ENCODE measurements at places on chromosomes 6 and 20.

GRCh38 chr6:109261811-109262210, 120.5 kb downstream of the CD164 start:
- DNase-seq: no peak

GRCh38 chr6:117595099-117595923, 7.0 kb downstream of the GOPC start:
- no peak for DNase-seq

DNA sequence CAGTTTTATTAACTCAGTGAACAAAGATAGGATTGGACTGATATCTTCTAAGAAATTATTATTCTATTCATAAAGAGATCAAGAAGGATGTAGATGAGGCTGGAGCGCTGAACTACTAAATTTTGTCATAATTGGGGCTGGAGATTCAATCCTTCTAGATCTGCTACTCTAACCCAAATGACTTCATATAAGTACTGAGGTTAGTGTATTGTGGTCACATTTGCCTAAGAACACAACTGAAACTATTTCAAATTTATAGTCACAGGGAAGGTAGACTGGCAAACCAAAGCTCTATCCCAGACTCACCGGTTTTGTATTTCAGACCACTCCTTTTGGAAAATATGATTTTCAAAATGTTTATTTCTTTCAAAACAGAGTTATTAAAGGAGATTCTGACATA, 96.7 kb downstream of the BMP5 start:
- no peak for DNase-seq

- DNase-seq: no peak
Measured at GRCh38 chr6:1016329-1017302, 295.3 kb upstream of the FOXQ1 start.

- no peak for DNase-seq
Measured at GRCh38 chr6:98486057-98486456, 348.3 kb upstream of the POU3F2 start.

DNA sequence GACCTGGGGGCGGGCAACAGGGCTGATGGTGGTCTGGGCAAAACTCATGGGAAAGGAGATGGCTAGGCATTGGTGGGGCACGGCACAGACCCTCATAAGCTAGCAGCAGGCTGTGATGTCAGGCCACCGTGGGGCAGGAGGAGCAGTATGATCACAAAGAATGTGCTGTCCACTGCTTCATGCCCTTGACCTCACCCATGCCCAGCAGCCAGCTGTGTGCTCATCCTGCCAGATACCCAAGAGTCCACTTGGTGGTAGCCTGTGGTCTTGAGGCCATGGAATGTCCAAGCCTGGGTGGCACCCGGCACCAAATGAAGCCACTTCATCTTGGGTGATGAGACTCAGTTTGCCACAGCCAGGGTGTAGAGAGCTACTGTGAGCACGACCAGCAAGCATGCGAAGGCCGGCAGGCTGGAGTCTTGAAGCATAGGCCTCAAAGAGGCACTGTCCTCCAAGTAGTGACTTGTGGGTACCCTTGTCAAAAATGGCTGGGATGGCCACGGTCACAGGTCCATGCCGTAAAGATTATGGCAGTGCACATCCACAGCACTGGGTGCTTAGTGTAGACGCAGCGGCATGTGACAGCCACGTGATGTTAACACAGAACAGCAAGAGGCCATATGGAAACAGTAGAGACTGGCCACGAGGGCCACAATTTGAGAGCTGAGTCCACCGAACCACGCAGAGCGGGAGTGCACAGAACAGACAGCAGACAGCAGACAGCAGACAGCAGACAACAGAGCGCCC, 19.0 kb downstream of the PLAGL2 start:
- no peak for DNase-seq

DNA sequence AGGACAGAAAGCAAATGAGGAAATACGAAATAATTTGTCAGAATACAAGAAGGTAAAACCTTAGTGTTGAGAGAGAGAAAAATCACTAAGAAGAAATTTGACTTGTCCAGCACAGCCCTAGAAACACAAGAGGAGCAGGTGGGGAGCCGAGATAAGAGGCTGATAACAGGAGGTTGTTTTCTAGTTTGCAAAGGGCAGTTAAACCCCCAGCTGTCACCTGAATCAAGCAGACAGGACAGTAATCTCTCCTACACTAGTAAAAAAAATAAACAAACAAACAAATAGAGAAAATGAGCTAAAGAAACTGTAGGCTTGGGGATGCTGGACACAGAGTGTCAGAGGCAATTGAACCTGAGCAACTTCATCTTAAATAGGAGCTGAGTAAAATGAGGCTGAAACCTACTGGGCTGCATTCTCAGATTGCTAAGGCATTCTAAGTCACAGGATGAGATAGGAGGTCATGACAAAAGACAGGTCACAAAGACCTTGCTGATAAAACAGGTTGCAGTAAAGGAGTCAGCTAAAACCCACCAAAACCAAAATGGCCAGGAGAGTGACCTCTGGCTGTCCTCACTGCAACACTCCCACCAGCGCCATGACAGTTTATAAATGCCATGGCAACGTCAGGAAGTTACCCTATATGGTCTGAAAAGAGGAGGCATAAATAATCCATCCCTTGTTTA, 40.4 kb downstream of the FAM184A start:
- DNase-seq: no peak

DNA sequence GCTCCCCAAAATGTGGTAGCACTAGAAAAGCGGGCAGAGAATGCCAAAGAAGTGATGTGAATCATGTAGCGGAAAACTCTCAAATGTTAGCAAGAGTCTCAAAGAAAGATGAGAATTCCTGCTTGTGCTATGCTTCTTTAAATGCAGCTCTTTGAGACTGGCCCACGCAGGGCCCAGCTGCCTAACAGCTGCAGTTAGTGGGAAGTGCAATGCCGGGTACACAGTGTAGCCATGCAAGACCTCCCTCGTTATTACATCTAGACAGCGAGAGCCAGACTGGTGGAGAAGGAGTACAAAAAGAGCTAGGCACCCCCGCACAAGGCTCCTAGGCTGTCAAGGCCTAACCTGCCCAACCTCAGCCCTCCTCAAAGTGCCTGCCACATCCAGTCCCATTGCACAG, 201.7 kb upstream of the PRDM1 start:
- DNase-seq: no peak

DNA sequence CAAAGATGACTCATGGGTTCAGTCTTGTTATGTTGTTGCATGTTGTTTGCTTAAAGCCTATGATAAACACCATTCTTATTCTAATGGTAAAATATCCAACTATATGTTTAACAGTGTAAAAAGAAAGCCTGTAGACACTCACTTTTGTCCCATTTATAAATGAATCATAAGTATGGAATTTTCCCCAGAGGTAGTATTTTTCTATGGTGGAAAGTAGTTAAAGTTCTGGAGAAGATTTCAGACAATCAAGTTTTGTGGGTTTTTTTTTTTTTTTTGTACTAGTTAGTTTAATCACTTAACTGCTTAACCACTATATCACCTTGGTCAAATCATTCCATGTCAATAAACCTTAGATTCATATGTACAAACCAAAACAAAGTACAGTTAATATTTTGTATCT, 35.8 kb downstream of the PTCHD4 start:
- DNase-seq: no peak

GRCh38 chr6:30542915-30543314, 13.4 kb downstream of the GNL1 start:
- DNase-seq: no peak

GRCh38 chr20:6975311-6975710, 207.8 kb downstream of the BMP2 start:
- DNase-seq: no peak

- no peak for DNase-seq
Measured at GRCh38 chr6:34511915-34512737, 44.0 kb downstream of the SPDEF start.

DNA sequence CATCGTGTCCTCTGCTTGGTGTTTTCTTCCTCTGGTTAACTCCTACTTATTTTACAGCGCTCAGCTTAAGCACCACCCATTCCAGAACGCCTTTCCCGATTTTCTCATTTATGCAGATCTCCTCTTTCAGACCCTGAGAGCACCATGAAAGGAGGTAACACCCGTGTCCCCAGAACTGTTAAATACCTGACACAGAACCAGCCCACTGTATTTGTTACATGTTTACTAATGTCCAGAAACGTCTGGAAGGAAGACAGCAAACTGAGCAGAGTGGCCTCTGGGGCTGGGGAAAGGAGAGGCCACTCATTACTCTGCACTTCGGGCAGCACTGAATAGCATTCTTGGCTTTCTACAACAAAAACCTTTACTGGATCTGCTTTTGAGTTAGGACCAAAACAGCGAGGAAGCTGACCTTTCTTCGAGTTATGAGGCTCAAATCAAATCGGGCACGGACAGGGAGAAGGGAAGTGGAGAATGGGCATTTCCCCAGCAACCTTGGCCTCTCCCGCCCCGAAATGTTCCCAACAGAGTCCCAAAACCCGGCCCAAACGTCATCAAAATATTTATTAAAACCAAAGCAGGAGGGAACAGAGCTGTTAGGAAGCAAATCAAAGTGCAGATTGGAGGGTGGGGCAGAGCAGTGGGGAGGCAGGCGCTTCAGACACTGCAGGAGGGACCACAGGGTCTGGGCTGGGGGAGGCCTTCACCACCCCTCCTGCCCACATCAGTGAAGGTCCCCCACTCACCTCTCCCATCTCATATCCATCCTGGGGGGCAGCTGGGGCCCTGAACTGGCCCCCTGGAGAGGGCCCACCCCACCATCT, 1.1 kb upstream of the NECAB3 start:
- DNase-seq: no peak

- DNase-seq: no peak
Measured at GRCh38 chr6:34236131-34236442, 586 bp upstream of the HMGA1 start.

GRCh38 chr20:57473246-57474048, 51.5 kb downstream of the CTCFL start:
- DNase-seq: peak; percentile 40

DNA sequence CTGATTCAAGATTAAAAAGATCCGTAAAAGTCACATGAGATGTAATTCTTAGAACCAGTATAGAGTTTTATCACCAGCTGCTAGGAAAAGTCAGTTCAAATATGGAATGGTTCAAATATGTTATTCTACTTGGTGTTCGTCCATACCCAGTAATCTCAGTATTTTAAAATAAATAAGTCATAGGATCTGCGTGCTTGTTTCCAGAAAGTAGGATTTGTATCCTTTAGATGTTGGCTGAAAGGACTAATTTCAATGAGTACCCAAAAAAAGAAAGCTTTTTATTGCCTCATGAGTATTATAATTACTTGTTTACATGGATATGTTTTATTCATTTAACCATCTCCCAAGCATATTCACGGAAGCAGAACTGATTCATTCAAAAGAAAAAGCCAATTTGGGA, 12.2 kb downstream of the TPD52L1 start:
- DNase-seq: no peak

GRCh38 chr20:62900692-62901584, 25.4 kb downstream of the DIDO1 start:
- no peak for DNase-seq

- no peak for DNase-seq
Measured at GRCh38 chr6:34147906-34148630, 2.2 kb upstream of the GRM4 start.

DNA sequence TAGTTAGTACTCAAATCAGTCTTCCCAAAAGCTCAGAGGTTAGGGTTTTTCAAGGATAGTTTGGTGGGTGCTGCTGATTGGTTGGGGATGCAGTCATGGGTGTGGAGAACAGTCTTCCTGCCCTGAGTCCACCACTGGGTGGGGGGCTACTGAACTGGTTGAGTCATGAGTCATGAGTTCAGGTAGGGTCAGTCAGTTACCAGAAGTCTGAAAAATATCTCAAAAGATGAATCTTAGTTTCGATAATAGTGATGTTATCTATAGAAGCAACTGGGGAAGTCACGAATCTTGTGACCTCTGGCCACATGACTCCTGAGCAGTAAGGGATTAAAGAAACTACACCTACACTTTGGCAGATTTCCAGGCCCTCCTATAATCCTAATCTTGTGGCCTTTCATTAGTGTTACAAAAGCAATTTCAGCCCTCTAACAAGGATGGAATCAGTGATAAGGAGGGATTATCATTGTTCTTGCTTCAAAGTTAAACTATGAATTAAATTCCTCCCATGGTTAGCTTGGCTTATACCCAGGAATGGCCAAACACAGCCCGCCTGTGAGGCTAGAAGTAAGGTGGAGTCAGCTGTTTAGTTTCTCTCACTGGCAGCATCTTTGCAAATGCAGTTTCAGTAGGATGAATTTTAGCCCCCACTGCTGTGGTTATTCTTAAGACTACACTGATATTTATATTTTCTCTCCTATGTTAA, 33.3 kb upstream of the NKAIN2 start:
- no peak for DNase-seq

GRCh38 chr6:15507221-15507620, 155.6 kb downstream of the DTNBP1 start:
- no peak for DNase-seq

All from midbrain (tissue), 1 donor.